ENCODE measurements at places on chromosomes 5 and 9.

DNA sequence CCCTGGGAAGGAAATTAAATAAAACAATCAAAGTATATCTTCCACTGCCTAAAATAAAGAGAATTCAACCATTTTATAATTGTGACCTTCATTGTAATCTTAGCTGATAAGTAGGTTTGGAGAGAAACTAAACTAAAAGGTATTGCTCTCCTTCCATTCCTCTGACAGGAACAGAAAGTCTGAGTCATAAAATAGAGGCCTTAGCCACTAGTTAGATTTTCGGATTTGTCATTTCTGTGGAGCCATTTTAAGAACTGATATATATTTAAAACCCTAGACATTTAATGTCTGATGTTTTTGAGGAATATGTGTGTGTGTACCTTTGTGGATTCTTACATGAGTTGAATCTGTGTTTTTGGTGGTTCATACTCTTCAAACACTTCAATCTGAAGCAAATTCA, 11.8 kb upstream of the TMC1 start:
- DNase-seq, result no peak

DNA sequence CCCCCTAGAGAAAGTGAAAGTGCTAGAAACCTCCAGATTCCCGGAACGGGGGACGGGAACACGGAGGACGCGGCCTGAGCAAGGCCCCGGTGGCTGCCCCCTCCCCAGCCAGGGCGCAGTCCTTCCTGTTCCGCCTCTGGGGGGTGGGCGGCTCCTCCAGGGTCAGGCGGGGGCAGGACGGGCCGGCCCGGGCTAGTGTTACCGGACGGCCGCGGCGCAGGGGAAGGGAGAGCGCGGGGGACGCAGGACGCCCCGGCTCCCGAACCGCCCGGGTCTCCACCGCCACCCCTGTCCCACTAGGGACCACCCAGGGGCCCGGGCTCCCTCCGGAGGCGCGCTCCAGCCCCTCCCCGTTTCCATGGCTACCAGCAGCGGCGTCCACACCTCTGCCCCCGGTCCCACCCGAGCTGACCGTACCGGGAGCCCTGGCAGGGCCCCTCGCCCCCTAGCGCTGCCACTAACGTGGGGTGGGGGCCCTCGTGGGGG, 579 bp downstream of the SLC12A7 start:
- no peak for DNase-seq

GRCh38 chr5:68644971-68645370, 429.4 kb downstream of the PIK3R1 start:
- DNase-seq, result no peak

GRCh38 chr5:177458912-177459350, 12.3 kb downstream of the PRR7 start:
- no peak for DNase-seq

GRCh38 chr5:54415896-54416601, 39.5 kb upstream of the HSPB3 start:
- no peak for DNase-seq

- DNase-seq, result no peak
Observed at GRCh38 chr9:37640246-37640645, 10.5 kb upstream of the FRMPD1 start.

DNA sequence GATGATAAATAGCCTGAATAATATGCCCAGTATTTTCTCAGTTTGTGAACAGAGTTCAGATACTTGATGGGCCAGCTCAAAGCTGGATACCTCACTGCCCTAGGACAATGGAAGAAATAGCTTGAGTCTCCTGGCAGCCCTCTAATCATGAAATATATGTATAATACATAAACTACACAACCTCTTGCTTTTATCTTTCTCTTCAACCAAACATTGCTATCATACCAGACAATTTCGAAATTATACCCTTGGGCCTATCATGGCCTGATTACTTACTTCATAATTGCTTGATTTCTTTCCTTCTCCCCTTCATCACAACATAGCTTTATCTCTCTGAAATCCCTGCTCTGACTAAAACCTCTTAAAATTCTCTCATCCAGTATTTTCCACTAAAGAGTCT, 1144.9 kb upstream of the C9orf72 start:
- no peak for DNase-seq

DNA sequence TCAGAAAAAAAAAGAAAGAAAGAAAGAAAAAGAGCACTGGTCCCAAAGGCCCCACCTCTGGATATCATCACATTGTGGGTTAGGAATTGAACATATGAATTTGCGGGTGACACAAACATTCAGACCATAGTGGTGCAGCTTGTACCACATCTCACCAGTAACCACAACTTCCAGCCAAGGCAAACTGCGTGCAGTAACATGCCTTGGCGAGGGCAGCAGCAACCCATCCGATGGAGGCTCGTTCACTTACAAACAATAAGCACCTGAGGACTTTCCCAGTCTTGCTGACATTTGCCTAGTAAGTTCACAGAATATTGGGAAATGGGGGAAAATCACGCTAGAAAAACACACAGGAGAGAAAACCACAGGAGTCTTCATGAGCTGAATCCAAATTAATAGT, 508.1 kb downstream of the ZNF608 start:
- no peak for DNase-seq

DNA sequence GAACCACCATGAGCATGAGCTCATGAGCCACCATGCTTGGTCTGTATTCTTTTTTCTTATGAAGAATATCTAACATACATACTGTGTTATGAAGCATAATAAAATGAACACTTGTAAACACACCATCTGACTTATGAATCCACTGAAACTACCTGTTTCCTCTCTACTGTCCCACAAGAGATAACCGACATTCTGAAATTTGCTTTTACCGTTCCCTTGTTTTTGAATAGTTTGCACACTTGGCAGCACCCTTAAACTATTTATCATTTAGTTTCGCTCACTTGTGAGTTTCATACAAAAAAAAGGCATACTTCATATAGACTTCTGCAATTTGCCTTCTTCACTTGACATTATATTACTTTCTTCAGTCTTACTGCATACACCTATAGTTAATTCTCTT, 8.9 kb downstream of the LARS1 start:
- no peak for DNase-seq

DNA sequence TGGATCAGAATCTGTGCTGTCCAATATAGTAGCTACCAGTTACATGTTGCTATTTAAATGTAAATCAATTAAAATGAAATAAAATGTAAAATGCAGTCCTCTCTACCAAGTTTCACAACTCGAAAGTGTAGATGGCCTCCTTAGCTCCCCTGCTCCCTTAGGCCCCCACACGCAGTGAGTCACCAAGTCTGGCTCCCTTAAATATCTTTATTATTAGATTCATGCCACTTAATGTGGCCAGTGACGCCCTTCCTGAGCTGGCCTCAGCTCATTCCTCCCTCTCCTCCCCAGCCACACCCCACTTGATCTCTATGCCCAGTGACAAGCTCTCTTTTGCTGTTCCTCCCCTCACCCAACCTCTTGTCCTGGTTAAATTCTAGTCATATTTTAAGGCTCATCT, 88.4 kb upstream of the DNAH5 start:
- no peak for DNase-seq

- DNase-seq, result no peak
Observed at GRCh38 chr5:73170522-73170921, 2.5 kb upstream of the TMEM174 start.

DNA sequence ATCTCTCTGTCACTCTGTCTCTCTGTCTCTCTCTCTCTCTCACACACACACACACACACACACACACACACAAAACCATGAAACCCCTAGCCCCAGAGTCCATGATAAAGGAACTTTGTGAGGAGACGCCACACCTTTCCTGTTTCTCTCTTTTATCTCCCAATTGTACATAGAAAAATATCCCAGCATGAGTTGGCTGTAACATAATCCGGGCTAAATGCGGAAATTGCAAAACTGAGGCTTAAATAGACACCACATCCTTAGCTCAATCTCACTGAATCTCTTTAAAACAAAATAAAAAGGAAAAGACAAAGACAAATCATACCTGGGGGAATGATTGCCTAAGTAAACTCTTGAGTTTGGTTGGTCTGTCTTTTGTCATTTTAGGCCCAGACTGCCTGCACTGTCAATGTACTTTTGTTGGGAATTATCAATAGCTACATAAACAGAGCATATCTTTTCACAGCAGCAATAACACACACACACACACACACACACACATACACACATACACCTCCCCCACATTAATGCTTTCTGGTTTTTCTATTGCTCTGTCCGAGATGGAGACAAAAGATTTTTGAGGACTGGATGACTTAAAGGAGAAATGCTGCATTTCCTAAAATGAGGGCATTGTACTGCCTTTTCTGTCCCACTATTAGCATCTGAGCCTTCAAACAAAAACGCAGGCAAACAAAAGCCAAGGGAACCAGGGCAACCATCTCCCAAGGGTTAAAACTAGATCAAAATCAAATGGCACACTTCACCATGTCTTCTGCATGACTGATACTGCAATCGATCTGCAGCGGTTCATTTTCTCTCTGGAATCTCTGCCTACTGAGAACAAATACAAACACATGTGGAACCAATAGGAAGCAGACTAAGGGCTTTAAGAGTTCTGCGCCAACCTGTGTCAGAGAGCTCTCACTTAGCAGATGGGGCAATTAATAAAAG, 321.5 kb downstream of the NFIB start:
- DNase-seq, result no peak

DNA sequence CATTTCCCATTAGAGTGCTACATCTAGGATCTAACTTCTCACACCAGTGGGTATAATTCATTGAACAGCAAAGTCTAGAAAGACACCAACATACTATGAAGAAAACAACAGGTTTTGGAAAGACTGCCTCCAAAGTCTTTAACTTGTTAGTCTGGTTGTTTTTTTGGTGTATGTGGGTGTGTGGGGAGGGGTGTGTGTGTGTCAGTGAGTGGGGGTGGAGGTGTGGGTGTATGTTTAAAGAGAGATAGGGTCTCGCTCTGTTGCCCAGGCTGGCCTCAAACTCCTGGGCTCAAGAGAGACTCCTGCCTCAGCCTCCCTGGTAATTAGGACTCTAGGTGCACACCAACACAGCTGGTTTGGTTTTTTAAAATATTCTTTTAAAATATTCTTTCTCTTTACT, 59.7 kb downstream of the AP3B1 start:
- no peak for DNase-seq

GRCh38 chr9:109880276-109881169, 100.5 kb downstream of the PALM2AKAP2 start:
- DNase-seq, result no peak

GRCh38 chr9:84710701-84711397, 41.3 kb downstream of the NTRK2 start:
- DNase-seq, result no peak

DNA sequence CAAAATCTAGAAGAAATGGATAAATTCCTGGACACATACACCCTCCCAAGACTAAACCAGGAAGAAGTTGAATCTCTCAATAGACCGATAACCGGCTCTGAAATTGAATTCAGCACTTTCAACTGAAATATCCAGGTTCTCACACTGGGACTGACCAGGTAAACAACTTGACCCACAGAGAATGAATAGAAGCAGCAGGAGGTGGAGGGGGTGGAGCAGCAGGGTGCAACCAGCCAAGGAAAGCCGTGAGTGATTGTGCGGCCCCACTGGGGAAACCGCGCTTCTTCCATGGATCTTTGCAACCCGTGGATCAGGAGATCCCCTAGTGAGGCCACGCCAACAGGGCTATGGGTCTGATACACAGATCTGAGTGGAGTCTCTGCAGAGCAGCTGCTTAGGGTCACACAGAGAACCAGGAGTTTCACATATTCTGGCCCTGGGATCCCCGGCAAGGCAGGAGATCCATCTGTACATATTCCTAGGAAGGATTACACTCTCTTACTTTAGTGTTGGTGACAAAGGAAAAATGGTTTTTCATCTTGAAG, 181.5 kb downstream of the SLCO4C1 start:
- no peak for DNase-seq

DNA sequence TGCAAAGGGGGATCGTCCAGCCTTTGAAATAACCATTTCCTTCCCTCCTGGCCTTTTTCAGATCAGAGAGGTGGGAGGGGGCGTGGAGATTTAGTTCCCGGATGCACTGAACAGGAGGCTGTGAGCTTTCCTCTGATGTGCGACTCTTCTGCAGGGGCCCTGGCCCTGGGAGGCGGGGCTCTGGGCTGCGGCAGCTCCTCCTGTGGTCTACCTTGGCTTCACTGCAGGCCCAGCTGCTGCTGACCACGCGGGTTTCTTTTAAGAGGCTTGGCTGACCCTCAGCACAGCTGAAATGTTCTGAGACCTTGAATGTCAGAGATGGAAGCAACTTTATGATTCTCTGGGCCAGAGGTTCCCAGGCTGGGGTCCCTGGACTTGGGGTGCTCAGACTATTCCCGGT, 27.0 kb upstream of the COL15A1 start:
- DNase-seq, result no peak

DNA sequence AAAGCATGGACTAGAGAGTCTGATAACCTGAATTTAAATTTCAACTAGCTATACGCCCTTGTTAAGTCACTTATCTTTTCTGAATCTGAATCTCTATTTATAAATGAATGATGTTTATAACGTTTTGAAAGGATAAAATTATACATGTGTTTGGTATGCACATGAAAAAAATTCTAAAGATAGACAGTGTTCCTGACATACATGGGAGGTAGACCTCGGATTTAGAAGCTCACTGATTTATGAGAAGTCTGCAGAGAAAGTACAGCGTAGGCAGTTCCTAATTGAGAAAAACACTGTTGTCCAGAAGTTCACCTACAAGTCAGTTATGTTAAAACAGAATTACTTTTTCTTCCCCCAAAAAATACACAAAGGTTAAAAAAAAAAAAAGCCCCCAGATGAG, 26.6 kb downstream of the MPDZ start:
- no peak for DNase-seq

DNA sequence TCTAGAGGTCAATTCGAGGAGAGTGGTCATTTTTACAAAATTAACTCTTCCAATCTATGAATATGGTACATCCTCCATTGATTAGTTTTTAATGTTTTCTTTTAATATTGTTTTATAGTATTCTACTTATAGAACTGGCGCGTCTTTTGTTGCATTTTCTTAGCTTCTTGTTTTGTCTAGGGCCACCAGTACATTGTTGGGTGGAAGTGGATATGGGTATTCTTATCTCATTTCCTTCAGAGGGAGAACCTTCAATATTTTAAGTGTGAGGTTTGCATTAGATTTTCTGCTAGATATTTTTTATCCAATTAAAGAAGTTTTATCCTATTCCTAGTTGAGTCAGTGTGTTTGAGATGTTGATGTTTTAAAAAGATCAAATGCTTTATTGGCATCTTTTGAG, 69.8 kb downstream of the RPS23 start:
- DNase-seq, result no peak

- DNase-seq, result no peak
Observed at GRCh38 chr5:174736331-174736721, 11.9 kb downstream of the MSX2 start.

DNA sequence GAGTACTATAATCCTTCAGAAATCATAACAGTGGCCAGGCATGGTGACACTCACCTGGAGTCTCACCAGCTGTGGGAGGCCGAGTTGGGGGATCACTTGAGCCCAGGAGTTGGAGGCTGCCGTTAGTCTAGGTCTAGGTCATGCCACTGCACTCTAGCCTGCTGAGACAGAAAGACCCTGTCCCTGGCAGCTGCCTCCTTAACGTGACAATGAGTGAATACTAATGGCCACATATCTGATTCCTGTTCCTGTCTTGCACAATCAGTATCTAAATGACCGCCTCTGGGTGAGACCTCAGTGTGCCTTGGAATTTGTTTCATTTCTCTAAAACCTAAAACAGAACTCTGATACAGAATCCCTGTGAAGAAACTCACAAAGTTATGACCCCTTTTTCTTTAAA, 131.0 kb upstream of the DAB2 start:
- DNase-seq, result no peak

GRCh38 chr5:24280215-24280614, 364.6 kb downstream of the CDH10 start:
- no peak for DNase-seq

- no peak for DNase-seq
Observed at GRCh38 chr5:3997670-3998069, 402.0 kb downstream of the IRX1 start.
